Uterus (tissue), 4 donors: ENCODE measurements at places on chromosomes 7 and 10.
A peak's percentile ranks its signal among the peaks of the same experiment; 100 is the strongest.

DNA sequence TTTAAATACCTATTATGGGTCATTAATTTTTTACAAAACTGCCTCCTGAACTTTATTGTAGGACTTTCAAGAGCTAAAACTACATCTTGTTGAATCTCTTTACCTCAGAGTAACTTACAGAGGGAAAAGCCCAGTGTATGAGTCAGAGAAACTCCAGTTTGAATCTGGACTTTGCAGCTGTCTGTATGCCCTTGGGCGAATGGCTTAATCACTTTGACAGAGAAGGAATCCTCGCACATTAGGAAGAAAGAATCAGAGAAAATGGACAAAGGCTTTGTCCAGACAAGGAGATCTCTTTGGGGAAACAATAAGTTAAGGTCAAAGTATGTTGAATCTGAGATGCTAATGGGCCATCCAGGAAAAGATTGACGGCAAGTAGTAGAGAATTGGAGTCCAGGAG is 484.2 kb upstream of the CELF2 start:
- no peak for DNase-seq

DNA sequence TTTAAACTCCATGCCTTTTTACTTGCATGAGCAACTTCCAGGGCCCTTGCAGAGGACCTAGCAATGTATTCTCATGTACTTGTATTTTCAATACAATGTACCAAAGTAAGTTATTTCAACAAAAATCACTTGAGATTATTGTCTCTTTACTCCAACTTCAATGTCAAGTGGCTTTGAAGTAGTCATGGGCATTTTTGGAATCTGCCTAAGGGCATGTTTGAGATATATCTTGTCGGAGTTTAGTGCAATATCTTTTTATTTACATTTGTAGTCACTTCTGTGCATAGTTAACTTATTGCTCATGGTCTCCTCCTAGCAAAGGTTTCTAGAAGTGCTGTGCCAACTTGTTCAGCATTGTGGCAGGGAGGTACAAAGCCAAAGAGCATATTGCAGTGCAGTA is 508.7 kb upstream of the SEMA3D start:
- no peak for DNase-seq

GRCh38 chr10:101066146-101066895 is 4.5 kb downstream of the KAZALD1 start:
- peak; percentile 73 for DNase-seq

DNA sequence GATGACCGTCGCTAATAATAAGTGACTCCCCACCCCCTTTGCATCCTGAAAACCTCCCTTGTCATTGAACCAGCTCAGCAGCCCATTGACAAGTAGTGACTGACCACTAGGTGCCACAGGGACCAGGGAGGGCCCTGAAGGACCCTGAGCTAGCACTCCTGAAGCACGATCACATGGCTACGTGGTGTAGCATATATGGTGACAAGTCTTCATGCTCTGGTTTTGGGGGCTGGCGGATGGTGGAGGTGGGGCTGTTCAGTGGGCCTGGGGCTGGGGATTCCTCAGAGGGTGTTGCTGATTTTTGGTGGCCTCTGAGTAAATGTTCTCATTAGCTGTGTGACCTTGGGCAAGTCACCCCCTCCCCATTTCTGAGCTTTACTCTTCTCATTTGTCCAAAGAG is 4.7 kb downstream of the ADAMTS14 start:
- DNase-seq: no peak

- DNase-seq: no peak
These were observed 132.3 kb upstream of the CHST15 start for GRCh38 chr10:124225467-124226270.

GRCh38 chr7:2100278-2101208 is 132.2 kb downstream of the MAD1L1 start:
- no peak for DNase-seq

DNA sequence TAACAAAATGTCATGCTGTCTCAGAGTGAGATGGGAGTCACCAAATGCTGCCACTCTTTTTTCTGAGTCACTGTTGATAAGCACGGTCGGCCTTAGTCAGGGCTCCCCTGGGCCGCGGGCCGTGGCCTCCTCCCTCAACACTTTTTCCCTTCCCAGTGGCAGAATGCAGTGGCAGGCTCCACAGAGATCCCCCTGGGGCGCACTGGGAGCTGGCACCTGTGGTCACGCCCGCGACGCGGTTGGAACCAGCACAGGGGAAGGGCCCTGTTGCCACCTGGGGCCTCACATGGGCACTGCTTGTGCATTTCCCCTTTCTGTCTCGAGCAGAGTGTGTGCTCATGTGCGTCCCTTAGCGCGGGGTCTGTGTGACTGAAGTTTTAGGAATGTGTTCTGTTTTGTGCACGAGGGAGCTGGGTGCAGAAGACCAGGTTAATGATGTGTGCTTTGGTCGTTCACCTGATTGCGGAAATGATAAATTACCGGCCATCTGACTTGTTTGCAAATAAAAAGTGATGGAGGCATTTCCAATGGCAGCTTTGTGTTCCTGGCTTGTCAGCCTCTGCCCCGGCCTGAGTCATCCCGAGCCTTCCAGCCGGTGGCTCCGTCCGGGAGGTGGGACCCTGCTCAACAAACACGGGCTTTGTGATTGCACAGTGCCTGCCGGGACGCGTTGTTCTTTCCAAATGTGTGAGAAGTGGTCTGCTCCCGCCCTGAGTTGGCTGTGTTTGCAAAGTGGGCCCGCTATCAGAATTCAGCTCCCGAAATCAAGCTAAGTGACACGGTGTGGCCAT is 100.7 kb downstream of the NKX6-2 start:
- DNase-seq: peak; percentile 14

GRCh38 chr10:67175354-67175753 is 249.5 kb downstream of the LRRTM3 start:
- no peak for DNase-seq

GRCh38 chr7:122488241-122488640 is 183.7 kb upstream of the FEZF1 start:
- DNase-seq: no peak

- DNase-seq: no peak
These were observed 1.1 kb downstream of the IL2RA start for GRCh38 chr10:6061056-6061455.

DNA sequence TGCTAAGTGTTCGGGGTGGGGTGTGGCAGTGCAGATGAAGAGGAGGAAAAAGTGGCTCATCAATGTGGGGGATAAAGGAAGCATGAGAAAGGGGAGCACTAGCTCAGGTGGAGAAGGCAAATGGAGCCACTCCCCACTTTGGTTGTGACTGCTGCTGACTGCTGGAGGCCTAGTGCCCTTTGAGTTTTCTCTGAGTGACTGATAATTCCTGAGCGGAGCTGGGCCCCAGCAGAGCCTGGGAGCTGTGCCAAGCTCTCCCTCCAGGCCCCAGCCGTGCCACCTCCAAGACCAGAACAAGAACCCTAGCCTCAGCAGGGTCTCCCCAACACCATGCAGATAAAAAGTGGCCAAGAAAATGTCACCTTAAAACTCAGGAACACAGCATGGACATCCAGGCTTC is 9.7 kb upstream of the RASSF4 start:
- DNase-seq: no peak

- peak; percentile 22 for DNase-seq
These were observed 14.2 kb downstream of the EBF3 start for GRCh38 chr10:129949891-129950291.

DNA sequence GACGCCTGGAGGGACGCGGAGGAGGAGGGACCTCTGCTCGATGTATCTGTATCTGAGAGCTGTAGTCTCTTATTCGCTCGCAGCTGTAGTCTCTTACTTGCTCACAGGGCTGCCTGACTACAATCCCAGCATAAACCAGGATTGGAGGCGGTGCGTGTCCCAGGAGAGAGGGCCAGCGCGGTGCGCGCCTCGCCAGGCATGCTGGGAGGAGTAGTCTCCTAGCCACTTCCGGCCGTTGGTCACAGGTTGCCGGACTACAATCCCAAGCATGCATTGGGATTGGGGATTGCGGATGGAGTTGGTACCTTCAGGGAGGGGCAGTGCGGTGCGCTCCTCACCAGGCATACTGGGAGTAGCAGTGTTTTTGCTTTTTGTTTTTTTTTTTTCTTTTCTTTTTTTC is 421.7 kb upstream of the NUPR2 start:
- DNase-seq: peak; percentile 31

GRCh38 chr10:114328874-114329273 is 75.4 kb downstream of the AFAP1L2 start:
- no peak for DNase-seq

- no peak for DNase-seq
These were observed 128.9 kb downstream of the RGS10 start for GRCh38 chr10:119413471-119414080.

DNA sequence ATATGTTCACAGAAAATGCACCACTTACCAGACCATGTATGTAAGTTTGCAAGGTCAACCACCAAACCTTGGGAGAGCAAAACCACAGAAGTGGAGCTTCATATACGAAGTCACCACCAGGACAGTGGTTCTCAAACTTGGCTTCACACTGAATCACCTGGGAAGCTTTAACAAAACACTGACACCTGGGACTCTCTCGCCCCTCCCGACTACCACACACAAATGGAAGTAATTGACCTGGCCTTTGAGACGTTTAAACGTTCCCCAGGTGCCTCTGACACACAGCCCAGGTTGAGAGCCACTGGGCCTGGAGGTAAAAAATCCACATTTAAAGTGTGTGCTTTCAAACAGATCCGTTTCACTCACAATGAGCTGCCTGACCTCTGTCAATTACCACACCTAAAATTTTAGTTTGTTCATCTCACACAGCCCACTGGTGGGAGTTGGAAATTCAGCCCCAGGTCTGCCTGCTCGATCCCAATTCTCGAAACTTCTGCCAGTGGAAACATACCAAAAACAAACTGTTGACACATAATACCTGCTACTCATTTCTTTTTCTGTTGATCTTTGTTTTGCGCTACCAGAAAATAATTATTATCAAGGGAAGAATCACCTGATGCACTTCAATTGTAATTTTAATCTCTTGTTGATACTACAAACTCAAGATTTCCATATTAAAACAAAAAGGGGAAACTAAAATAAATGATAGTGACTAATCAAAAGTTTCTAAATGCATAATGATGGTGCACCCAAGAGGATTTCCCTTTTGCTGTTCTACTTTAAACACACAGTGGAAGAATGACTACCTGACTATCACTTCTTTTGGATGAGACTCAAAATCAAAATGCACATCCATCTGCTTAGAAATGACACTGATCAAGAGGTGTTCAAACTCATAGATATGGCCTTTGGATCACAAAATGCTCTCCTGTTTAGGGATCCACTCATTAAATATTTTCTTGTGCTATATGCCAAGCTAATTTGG is 26.6 kb downstream of the CDNF start:
- DNase-seq: no peak

- DNase-seq: no peak
These were observed 253.9 kb downstream of the PPP1R3A start for GRCh38 chr7:113664867-113665266.

- DNase-seq: no peak
These were observed 109.0 kb upstream of the PLXNA4 start for GRCh38 chr7:132685277-132685676.

GRCh38 chr7:79789584-79790345 is 336.3 kb upstream of the MAGI2 start:
- DNase-seq: no peak

DNA sequence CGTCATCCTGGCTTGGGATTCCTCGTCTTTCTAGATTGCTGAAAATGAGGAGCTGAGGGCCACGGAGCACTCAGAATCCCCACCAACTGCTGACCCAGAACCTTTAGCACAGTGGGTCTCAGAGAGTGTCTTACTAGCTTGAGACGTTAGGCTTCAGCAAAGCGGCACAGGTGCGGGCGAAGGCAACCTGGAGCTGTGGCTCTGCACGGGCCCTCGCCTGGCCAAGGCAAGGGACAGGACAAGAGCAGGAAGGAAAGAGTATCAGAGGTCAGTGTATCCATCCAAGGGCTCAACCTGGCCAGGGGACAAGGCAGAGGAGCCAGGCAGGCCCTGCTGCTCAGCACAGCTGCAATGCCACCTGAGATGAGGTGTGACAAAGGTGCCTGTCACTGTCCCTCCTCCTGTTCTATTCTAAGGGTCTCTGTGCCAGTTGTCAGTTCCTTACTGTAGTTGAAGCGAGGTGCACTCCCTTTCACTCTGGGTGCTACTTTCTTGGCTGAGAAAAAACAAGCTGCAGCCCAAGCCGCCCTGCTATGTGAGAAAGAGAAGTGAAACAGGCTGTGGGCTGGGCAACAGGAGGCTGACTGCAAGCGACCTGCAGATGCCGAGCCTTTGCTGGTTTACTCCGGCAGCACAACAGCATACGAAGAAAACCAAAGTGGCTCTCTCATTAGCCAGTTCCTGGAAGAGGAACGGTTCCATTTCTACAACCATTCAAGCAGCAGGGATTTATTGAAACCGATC is 33.3 kb upstream of the KDM7A start:
- no peak for DNase-seq
